Nephron progenitor cell (in vitro differentiated cells): ENCODE measurements at places on chromosomes 3 and 15.

DNA sequence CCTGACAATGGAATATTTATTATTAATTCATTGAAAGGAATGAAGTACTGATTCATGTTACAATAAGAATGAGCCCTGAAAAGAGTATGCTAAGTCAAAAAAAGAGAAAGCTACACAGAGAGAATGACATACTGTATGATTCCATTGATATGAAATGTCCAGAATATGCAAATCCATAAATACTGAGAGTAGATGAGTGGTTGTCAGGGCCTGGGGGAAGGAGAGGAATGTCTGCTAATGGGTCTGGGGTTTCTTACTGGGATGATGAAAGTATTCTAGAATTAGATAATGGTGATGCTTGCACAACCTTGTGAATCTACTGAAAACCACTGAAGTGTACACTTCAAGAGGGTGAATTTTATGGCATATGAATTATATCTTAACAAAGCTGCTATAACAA is 79.9 kb upstream of the HACD2 start:
- H3K36me3 ChIP-seq = peaks cover 6% of the 10 kb centered on the region
- H3K27me3 ChIP-seq = no peaks in the 10 kb centered on the region
- no peak overlapping the region for H3K4me3 ChIP-seq
- H3K4me1 ChIP-seq = peaks cover 29% of the 10 kb centered on the region

DNA sequence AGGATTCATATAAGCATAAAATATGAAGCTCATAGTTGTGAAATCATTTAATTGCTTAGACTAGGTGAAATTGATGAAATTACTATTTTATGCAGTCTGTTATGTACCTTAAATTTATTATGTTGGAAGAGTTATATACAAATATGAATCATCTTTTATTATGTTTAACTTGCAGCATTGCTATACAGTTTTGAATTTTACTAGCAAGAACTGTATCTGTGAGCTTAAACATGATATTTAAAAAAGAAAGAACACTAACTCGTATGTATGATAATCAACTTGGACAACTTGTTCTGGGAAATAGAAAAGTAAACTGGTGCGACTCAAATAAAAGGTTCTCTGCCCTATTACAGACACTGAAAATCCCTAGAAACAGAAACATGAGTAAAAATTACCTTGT is 1.8 kb downstream of the STX19 start:
- H3K27ac ChIP-seq = no peak overlapping the region
- DNase-seq = no peak
- no peaks in the 10 kb centered on the region for H3K27me3 ChIP-seq

DNA sequence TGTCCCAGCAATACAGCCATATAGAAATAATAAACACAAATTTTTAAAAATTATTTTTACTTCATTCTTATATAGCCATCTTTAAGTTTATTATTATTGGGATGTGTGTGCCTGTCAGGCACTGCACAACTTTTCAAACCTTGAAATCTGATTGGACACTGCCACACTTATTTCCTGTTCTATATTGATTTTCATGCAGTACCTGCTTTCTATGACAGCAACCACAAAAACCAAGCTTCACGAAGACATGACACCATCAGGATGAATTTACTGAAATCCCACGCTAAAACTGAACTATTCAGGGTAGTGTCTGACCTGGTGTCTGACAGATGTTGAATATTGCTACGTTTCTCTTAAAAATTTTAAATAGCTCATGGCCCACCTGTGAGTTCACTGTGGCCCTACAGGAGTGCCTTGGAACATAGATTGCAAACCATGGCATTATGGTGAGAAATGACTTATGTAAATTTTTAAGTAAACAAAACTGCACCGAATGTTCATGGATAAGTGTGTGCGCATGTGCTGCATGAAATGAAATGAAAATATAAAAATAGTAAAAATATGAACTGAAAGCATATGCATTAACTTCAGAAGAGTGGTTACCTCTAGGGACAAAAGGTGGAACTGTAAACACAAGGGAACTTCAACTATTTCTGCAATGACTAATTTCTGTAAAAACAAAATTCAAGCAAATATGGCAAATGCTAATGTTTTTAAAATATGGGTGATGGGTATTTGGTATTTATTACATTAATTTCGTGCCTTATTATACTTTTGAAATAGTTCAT is 152.3 kb downstream of the ZBTB20 start:
- H3K27me3 ChIP-seq = no peaks in the 10 kb centered on the region
- H3K4me3 ChIP-seq = no peak overlapping the region
- no peak for DNase-seq

DNA sequence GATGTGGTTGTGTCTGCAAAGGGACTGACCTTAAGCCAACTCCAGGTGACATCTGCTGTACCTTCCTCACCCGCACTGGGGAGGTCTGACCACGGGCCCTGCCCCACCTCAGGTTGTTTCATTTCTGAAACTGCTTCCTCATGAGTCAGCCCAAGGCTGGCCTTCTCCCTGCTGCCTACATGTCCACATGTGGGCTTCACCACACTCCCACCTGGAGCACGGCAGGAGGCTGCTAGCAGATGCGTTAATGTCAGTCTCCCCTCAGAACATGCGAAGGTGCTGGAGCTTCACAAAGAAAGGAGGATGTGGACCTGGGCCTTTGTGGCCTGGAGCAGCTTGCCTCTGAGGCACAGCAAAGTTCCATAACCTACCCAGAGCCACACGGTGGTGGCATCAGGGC is 69.4 kb upstream of the PLXNA1 start:
- no peaks in the 10 kb centered on the region for H3K27me3 ChIP-seq
- H3K4me3 ChIP-seq = no peak overlapping the region
- no peak for DNase-seq
- H3K4me1 ChIP-seq = peaks cover 33% of the 10 kb centered on the region
- H3K27ac ChIP-seq = no peak overlapping the region

GRCh38 chr15:25693321-25694238 is 169.5 kb downstream of the ATP10A start:
- H3K27me3 ChIP-seq = peaks cover 14% of the 10 kb centered on the region
- peak; percentile 67 for DNase-seq
- H3K36me3 ChIP-seq = no peaks in the 10 kb centered on the region
- H3K4me1 ChIP-seq = no peaks in the 10 kb centered on the region

DNA sequence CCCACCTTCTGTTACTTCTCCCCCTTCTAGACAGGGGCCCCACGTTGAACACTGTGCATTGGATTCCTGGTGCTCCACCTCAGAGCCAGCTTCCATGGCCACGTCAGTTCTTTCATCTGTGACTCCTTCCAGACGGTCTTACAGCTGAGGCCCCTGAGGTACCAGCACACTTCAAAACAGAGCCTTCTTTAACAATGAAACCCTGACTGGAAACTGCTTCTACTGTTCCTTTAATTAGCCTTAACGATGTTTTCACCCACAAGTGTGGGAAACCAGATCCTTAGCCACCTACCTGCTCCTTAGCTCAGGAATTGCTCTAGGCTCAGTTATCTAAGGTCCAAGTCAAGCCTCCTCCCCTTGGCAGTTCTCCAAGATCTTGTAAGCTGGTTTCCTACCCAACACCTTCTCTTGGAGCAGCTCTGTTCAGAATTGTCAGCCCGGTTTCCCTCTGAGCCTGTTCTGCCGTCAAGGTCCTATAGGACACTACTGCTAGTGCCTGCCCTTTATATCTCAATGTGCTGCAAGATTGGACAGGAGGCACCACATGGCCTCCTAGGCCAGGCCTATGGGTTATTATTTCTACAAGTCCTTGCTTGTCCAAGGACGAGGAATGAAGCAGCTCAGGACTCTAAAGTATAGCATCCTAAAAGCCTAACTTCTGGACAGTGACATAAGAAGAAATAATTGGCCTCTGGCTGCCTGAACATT is 80.7 kb downstream of the FMN1 start:
- H3K27me3 ChIP-seq = no peaks in the 10 kb centered on the region
- peak overlapping the region; percentile 78 for H3K27ac ChIP-seq
- peaks cover 64% of the 10 kb centered on the region for H3K4me1 ChIP-seq
- peaks cover 26% of the 10 kb centered on the region for H3K36me3 ChIP-seq

DNA sequence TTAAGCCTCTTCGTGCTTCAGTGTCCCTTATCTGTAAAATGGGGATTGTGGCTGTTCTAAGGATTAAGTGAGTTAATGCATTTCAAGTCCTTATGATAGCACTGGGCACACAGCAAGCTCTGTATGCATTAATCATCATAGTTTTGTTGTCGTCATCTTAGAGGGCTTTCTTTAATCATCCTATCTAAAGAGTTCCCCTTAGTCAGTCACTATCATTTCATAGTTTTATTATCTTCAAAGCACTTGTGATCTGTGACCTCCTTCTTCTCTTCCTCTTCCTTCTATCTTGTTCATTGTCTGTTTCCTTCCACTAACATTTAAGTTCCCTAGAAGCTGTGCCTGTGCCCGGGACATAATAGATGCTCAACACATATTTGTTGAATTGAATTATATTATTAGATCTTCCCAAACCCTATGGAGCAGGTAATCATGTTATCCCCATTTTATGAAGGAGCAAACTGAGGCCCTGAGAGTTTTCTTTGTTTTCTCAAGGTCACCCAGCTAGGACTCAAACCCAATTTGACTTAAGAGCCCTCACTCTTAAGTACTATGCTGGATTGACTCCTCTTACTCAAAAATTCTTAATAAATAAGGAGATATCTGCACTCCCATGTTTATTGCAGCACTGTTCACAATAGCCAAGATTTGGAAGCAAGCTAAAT is 24.1 kb downstream of the DUOX2 start:
- DNase-seq = no peak
- H3K4me3 ChIP-seq = no peak overlapping the region
- peaks cover 21% of the 10 kb centered on the region for H3K4me1 ChIP-seq
- no peaks in the 10 kb centered on the region for H3K36me3 ChIP-seq

- peak overlapping the region; percentile 99 for H3K4me3 ChIP-seq
- peaks cover 24% of the 10 kb centered on the region for H3K4me1 ChIP-seq
- peaks cover 28% of the 10 kb centered on the region for H3K36me3 ChIP-seq
- peaks cover 43% of the 10 kb centered on the region for H3K27me3 ChIP-seq
- DNase-seq = no peak
Measured at GRCh38 chr3:131503320-131503635, 507 bp upstream of the MRPL3 start.

- peaks cover 22% of the 10 kb centered on the region for H3K36me3 ChIP-seq
- H3K27me3 ChIP-seq = no peaks in the 10 kb centered on the region
Measured at GRCh38 chr3:71402911-71403310, 180.6 kb downstream of the FOXP1 start.

DNA sequence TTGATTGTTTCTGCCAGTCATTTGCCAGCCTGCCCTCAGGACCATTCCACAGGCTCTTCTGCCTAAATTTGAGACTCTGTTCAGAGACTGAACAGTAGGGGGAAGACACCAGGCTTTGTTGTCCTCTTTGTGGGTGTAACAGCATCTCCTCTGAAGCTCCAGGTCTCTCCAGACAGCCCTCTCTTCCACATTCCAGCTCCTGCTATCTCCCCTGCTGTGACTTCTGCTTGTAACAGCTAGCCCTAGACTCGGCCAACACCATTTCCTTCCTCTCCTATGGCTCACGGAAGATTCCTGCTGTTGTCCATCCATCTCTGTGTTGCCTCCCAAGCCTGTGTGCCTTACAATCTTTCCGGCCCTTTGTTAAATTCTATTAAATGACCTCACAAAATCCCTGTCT is 40.2 kb downstream of the SUCLG2 start:
- DNase-seq = no peak
- H3K36me3 ChIP-seq = peaks cover 43% of the 10 kb centered on the region
- H3K27me3 ChIP-seq = no peaks in the 10 kb centered on the region
- H3K4me3 ChIP-seq = no peak overlapping the region
- H3K4me1 ChIP-seq = no peaks in the 10 kb centered on the region

DNA sequence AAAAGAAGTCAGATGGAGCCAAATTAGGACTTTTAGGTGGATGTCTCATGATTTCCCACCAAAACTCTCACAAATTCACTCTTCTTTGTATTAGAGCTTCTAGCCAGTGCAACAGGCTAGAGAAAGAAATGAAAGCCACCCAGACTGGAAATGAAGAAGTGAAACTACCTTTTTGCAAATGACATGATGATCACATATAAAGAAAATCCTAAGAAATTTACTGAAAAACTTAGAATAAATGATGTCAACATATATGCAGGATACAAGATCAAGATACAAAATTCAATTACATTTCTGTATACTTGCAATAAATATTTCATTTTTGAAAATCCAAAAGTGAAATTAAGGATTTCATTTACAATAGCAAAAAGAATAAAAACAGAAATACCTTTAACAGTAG is 110.8 kb downstream of the LRIG1 start:
- peaks cover 2% of the 10 kb centered on the region for H3K27me3 ChIP-seq
- H3K36me3 ChIP-seq = peaks cover 99% of the 10 kb centered on the region
- DNase-seq = no peak
- H3K4me3 ChIP-seq = no peak overlapping the region
- no peak overlapping the region for H3K27ac ChIP-seq

DNA sequence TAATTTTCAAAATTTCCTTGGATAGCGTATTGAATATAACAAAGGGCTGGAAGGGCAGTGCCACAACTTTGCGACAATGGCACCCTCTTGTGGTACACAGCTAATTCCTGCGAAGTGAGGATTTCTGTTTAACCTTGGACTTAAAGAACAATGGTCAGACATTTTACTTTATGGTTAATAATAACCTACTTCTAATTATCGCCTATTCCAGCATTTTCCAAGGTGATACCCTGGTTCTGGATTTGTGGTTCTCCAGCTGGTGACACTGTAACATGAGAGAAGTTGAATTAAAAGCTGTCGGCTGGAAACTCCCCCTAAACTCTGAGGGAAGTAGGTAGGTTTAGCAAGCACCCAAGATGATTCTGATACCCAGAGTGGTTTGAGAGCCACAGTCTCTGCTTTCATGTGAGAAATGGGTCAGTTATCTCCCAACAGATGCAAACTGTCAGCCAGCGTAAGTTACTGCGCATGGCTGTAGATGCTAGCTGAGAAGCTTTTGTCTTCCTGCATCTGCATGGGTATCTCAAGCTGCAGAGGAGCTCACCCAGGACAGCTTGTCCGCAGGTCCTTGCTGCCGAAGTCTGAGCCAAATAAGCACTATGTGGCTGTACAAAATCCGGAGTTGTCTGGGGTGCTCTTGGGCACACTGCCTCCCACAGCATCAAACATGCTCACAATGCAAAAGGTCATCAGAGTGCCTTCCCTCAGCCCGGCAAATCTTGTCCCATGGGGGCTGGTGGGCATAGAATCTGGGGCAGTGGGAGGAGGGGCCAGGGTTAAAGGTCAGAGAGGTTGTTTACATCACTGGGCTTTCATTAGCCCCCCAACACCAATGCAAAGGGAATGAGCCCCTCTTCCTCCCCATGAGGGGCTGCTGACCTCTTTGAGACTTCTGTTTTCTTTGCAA is 6.6 kb upstream of the CHSY1 start:
- no peaks in the 10 kb centered on the region for H3K36me3 ChIP-seq
- peaks cover 43% of the 10 kb centered on the region for H3K4me1 ChIP-seq
- peak; percentile 55 for DNase-seq
- peak overlapping the region; percentile 67 for H3K4me3 ChIP-seq
